HS-27A (cell line): ENCODE measurements at places on chromosomes 1 and 21.

DNA sequence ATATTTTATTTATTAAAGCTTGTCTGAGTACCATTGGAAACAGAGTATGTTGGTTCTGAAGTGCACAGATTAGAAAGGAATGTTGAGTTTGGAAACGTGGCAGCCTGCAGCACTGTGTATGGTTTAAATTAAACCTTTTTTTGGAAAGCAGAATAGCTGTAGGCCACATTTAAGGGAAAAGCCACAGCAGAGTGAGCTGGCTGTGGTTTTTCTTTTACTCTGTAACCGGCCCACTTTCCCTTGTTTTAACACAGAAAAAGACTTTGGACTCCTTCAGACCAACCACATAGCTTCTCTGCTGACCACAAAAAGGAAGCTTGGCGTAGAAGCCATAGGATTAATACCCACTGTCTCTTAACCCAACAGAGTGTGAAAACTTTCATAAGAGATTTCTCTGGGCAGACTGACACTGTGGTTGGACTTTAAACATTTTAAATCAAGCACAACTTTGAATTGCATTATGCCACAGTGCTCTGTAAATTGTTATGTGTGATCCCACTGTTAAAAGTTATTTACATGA lies 75.2 kb downstream of the NFIA start:
- no peak for DNase-seq

DNA sequence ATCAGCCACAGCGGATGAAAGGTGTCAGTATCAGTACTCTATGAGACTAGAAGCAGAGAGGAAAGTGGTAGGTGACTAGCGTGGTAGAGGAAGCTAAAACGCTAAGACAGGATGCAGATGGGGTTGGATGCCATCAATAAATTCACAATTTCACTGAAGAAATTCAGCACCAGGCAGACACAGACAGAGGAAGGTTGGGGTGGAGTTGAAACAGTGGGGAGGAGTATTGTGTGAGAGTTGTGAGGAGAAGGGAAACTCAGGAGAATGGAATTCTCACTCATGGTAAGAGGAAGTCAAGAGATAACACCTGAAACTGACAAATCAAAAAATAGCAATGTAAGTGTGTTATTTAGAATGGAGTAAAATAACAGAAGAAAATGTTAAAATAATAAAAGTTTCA lies 208.5 kb upstream of the DAB1 start:
- no peak for DNase-seq

DNA sequence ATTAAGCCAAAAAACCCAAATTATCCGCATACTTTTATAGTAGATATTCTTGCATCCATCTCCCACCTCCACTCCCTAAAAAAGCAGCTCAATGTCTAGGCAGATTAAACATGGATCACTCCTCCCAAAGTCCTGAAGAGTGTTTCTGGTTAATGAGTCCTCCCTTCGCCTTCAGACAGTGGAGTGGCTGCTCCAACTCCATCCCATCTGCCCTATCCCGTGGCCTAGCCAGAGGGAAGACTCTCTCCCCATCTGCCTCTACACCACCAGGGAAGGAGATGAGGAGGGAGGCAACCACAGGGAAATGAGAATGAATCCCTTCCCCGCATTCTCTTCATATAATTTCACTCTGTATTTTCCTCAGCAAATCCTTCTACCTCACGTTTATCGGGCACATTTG lies 103.8 kb downstream of the SLC45A1 start:
- DNase-seq, result no peak

- DNase-seq, result no peak
Observed at GRCh38 chr1:228752675-228753265, 17.5 kb downstream of the RHOU start.

DNA sequence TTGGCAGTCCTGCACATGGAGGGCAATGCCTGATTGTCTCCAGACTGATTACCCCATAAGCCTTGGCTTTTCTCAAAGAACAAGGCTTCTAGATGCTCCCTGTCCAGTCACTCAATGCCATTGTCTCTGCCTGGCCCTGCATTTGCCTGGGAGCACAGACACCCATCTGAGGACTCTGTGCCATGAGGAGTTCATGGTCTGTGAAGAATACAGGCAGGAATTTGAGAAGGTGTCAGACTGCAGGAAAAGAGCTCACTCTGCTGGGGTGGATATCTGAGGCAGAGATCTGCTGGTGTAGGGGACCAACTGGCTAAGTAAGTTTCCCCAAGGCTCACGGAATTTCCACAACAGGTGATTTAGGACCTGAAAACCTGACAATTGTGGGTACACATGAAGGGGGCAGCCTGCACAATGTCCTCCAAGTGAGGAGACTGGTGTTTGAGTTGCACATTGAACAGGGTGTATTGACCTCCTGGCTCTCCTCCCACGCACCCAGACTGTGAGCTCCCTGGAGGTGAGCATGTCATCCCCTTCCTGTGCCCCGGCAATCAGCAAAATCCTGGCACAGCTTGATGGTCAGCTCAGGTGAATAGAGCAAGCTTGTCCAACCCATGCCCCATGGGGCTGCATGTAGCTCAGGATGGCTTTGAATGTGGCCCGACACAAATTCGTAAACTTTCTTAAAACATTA lies 829 bp downstream of the CYP4A22 start:
- DNase-seq, result no peak
